ENCODE measurements at places on chromosomes 3 and 15.
A peak's percentile ranks its signal among the peaks of the same experiment; 100 is the strongest.

- no peak for DNase-seq
Measured at GRCh38 chr3:125186800-125187598, 25.5 kb downstream of the SLC12A8 start.

DNA sequence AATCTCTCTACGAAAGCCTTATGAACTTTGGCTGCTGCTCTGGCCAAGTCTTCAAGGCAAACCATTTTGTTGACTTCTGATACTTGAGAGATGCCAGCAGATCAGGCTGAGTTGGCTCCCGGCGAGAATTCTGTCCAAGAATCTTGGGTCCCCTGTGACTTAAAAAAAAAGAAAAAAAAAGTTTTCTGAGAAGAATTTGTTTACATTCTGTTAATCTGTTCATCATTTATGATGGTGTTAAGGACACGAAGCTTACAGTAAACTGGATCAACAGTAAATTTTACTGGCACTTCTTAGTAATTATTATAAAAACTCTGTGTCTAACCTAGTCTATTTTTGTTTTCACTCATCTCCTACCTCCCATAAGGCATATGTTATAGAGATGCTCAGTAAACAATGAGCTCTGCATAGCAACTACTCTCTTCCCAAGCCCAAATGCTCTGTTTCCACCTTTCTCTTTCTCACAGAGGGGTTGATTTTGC is 320.9 kb upstream of the RASGRP1 start:
- DNase-seq, result no peak

GRCh38 chr3:174204765-174205164 is 654.4 kb upstream of the NAALADL2 start:
- no peak for DNase-seq

GRCh38 chr15:56244038-56244810 is 545 bp upstream of the RFX7 start:
- peak; percentile 31 for DNase-seq

- DNase-seq, result no peak
Measured at GRCh38 chr3:52145736-52146110, 8.5 kb downstream of the POC1A start.

- no peak for DNase-seq
Measured at GRCh38 chr3:120637851-120638559, 41.9 kb downstream of the NDUFB4 start.

- DNase-seq, result no peak
Measured at GRCh38 chr3:117278424-117279190, 569.0 kb downstream of the TUSC7 start.

Measured in stimulated activated CD4-positive, alpha-beta T cell treated with anti-CD3 and anti-CD28 coated beads, Interleukin-4, amount 100 ng/mL, for 1 hour (primary cell).